Esophagus squamous epithelium (tissue), 5 donors: ENCODE measurements at places on chromosomes 3 and 15. TPM values are rescaled to one million over a fixed set of nuclear protein-coding genes. Genes with fewer than 3 reads are reported as not detected.

- no peak for DNase-seq
These were observed 10.6 kb downstream of the TRH start for GRCh38 chr3:129985113-129985512.

The EXOSC7 gene
- 59.9 TPM for total RNA-seq

The WDR72 gene
- total RNA-seq = 0.04 TPM

DNA sequence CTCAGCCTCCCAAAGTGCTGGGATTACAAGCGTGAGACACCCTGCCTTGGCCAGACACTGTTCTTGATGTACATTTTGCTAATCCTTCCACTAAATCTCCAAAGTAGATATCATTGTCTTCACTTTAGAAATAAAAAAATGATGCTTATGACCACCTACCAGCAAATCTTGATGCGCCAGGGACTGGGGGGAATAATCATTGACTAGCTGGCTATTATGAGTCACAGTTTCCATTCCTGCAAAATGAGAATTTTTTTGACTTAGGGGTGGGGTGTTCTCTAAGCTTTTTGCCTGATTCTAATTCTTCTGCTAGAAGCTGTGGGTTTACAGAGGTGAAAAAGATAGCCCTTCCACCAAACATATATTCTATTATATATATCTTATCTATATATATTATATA, 17.1 kb upstream of the RFC4 start:
- DNase-seq = no peak

DNA sequence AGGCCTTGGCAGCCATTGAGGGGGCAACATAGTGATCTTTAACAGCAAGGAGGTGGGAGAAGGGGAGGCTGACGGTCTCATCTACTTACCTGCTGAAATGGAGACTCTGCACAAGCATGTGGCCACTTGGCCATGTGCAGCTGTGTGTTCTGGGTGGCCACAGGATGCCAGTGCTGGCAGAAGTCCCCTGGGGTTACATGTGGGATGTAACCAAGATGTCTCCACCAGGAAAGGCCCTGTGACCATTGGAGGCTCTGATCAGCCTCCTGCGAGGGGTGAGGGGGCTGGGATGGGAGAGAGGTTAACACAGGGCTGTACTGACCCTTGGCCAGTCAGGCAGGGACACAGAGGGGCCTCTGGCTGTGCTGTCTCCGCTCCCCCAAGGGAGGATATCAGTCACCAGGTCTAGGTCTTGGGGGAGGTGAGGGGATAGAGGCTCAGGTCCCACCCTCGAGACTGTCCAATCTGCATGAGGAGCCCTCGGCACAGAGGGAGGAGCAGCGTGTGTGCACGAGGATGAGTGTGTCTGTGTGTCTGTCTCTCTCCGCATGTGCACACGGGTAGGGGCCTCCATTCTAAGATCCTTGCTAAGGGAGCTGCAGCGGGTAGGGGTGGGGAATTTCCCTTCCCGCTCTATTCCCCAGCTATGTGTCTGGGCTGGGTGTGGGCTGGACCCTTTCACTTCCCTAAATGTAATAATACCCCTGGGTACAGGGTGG, 19.5 kb downstream of the PRKCD start:
- no peak for DNase-seq

The TGFBR2 gene
- total RNA-seq = 114 TPM

DNA sequence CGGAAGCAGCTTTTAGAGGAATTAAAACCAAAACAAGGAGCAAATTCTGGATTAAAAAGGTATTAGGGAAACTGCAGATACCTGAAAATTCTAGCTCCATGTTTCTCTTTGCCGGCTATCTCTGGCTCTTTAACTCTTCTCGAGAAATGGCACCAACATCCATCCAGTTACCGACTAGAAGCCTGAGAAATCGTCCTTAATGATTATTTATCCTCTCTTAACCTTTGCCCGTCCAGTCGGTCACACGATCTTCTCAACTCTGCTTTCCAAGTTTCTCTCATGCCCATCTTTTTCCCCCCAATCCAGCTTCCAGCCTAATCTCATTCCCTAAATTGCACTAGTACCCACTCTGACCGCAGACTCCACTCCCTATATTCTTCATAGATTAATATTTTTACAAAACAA, 596 bp upstream of the SGO1 start:
- DNase-seq = no peak

GRCh38 chr15:33430577-33430976, 119.8 kb downstream of the RYR3 start:
- no peak for DNase-seq

- DNase-seq = no peak
These were observed 189.3 kb downstream of the NFKBIZ start for GRCh38 chr3:102038477-102039142.

The CHRNA5 gene
- 2.9 TPM for total RNA-seq

The LIPH gene
- 11.3 TPM for total RNA-seq

DNA sequence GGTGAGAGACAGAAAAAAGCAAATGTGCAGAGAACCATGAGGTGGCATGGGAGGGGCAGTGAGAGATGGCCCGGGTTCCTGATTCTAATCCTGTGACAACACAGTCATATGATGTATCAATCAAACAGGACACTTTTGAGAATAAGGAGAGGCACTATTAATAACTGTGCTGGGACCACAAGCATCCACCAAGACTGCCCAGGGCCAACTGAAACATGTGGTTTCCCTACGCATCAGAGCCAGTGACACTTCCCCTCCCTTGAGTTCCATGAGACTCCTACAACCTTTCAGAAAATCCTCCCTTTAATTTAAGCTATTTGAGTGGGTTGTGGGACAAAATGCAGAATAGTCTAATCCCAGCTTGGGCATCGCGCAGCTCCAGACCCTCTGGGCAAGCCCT, 17.4 kb downstream of the SH3BP5 start:
- DNase-seq = no peak

The KNG1 gene
- not detected for total RNA-seq

The CHRM5 gene
- total RNA-seq = not detected

The ZNF620 gene
- 1.3 TPM for total RNA-seq

- DNase-seq = no peak
These were observed 972.8 kb downstream of the PLOD2 start for GRCh38 chr3:145188079-145188770.

GRCh38 chr3:97990624-97991292, 18.5 kb upstream of the RIOX2 start:
- DNase-seq = no peak

- DNase-seq = no peak
These were observed 13.3 kb downstream of the RPSA start for GRCh38 chr3:39419742-39420315.

- DNase-seq = no peak
These were observed 2.7 kb downstream of the SMAD6 start for GRCh38 chr15:66704803-66705153.

- DNase-seq = no peak
These were observed 38.8 kb upstream of the B3GNT5 start for GRCh38 chr3:183214277-183214612.

DNA sequence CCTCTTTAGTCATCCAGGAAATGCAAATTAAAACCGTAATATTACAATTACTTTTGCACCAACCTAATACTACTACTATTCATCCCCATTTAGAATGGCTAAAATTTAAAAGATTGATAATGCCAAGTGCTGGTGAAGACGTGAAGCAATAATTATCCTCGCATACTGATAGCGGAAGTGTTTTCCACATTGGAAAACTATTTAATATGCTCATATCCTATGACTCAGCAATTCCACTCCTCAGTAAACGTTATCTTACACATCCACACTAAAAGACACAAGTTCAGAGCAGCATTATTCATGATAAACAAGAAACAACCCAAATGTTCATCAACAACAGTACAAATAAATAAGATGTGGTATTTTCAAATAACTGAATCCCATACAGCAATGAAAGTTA, 70.6 kb downstream of the VPS13C start:
- DNase-seq = no peak

The UNC13C gene
- total RNA-seq = not detected

- no peak for DNase-seq
These were observed 45.8 kb upstream of the FOXP1 start for GRCh38 chr3:71629289-71629688.

- DNase-seq = no peak
These were observed 6.9 kb upstream of the TBC1D2B start for GRCh38 chr15:78084449-78084750.

The KCNMB3 gene
- 0.15 TPM for total RNA-seq

The LRCH3 gene
- total RNA-seq = 15.0 TPM

- no peak for DNase-seq
These were observed 29.9 kb upstream of the LDHAL6B start for GRCh38 chr15:59176653-59177316.

The ITIH1 gene
- total RNA-seq = not detected

The GAP43 gene
- total RNA-seq = not detected

GRCh38 chr3:197253238-197253947, 45.0 kb downstream of the DLG1 start:
- DNase-seq = no peak

The CHRFAM7A gene
- total RNA-seq = not detected

DNA sequence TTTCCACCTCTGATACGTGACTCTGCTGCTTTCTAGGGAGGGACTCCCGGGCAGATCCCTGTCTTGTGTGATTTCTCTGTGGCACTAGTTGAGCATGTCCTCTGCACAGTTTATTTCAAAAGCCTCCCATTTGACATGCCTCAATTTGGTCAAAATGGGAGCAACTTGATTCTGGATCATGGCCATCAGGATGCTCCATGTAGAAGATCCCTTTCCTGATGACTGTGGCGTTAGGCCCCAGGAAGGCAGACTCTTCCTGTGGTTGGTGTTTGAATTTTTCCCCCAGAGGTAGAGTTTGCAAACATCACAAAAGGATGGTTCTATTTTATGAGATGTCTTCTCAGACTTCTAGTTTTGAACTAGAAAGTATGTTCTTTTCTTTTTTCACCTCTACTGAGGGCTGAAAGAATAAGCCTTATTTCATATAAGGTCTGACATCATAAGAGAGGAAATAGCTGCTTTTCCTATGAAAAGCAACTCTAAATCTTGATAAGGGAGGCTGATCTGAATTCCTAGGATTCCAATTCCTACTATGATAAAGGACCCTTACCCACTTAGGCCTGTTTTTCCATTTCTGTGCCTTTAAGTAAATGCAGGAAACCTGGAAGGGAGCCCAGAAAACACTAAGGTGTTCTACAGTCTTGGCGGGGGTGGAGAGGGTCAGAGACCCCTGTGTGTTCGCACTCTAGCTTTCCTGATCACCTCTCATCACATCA, 243.8 kb upstream of the CHRM5 start:
- no peak for DNase-seq

- DNase-seq = peak; percentile 16
These were observed 674 bp downstream of the SERP1 start for GRCh38 chr3:150545419-150546225.

DNA sequence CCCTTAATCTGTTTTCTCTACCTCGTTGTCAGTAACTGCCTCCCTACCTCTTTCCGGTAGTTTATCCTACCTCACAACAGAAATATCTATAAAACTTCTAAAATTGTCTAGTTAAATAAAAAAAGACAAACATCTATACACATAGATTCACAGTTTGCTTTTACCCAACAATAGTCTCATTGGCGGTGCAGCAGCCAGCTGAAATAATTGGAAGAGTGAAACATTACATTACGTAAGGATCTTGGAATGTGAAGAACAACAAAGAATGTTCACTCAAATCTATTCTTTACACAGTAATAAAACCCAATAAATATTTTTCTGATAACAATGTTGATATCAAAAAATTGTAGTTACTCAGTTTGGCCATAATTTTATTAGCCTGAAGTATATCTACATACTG, 115.5 kb upstream of the ARPP21 start:
- DNase-seq = no peak

GRCh38 chr3:53042651-53043050, 3.2 kb downstream of the SFMBT1 start:
- no peak for DNase-seq

DNA sequence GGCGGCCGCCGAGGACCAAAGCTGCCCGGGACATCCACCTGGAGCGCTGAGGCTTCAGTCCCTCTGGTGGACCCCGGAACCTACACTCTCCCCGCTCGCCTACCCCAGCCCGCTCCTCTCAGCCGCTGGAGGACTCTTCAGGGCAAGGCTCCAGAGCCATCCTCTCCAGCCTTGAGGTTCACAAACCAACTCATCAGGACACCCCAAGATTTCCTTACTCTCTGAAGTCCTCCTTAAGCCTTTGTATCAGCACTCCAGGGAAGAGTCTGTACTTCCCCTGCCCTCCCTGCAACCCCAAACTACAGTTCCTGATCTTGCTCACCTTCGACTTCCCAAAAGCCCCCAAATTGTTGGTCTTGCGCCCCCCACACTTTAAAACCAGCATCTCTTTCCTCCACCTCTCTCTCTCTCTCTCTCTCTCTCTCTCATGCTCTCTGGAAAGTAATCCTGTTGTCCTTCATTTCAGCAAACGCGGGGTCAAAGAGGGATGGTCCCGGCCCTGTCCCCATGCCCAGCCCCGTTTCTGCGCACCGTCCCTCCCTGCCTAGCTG, 438 bp downstream of the THBS1 start:
- DNase-seq = no peak

- no peak for DNase-seq
These were observed 436 bp downstream of the ADPGK start for GRCh38 chr15:72783004-72783639.
